ENCODE measurements at places on chromosomes 6 and 20.

DNA sequence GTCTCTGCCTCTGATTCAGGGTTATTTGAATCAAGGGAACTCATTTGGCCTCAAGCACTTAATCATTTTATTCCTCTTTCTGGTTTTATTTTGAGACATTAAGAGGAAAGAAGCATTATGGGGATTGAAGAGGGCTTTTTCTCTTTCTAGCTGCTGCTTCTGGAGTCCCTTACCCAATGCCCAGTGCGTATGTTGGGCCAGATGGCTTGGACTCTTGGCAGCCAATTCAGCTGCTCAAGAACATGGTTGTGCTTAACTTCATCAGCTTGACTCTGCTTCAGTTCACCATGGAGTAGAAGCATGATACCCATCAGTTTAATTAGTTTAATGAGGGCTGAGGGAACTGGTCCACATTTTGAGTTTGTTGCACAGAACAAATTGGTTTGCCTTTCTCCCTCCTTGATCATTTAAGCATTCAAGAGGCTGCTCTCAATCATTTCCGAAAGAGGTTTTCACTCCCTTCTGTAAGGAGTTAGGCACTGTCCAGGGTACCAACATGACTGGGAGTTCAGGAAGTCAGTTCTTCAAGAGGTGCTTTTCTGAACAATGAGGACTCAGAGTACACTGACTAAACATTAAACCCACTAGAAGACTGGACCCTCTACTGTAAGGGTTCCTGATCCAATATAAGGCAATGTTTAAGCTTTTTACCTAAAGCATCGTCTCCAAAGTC, 14.6 kb downstream of the PDYN start:
- no peak for DNase-seq

- DNase-seq: no peak
Measured at GRCh38 chr6:21023210-21023609, 489.0 kb downstream of the CDKAL1 start.

DNA sequence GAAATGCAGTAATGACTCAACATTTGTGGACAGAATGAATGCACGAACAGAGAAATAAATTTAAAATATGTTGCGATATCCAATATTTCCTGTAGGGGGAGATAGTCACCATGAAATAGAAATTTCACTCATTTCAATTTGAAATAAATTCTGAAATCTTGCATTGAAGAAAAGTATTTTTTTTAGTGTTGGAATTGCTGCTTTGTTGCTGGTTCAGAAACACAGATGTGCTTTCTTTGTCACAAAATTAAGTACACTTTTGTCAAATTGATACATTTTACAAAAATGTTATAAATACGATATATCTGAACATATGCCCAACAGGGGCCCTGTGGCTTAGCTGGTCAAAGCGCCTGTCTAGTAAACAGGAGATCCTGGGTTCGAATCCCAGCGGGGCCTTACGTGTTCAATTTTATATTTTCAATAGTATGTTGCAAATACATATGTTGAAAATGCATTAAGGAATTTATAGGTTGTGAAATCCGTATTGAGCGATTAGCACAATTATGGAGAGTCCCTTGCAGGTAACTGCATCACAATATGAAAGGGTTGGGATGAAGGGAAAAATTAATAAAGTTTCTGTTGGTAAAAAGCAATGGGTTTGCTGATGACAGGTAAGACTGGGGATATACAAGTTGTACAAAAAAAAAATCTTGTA, 85.4 kb upstream of the PRSS16 start:
- peak; percentile 55 for DNase-seq

GRCh38 chr6:25179051-25179778, 100.0 kb upstream of the CARMIL1 start:
- DNase-seq: no peak

- no peak for DNase-seq
Measured at GRCh38 chr6:144055121-144055931, 40.0 kb downstream of the SF3B5 start.

DNA sequence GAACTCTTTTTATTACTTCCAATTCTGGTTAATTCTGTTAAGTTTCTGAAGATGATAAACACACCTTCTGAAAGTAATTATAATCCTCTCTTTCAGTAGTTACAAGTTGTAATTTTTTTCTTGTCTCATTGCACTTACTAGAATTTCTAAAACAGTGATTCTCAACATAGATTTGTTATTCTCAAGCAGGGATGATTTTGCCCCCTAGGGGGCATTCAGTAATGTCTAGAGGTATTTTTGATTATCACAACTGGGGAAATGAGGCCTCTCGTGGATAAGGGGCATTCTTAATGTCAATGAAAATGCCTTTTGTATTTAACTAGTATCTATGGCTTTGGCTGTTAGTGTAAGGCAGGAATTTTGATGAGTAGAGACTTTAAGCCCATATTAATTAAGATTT, 39.4 kb upstream of the MAFB start:
- DNase-seq: no peak

DNA sequence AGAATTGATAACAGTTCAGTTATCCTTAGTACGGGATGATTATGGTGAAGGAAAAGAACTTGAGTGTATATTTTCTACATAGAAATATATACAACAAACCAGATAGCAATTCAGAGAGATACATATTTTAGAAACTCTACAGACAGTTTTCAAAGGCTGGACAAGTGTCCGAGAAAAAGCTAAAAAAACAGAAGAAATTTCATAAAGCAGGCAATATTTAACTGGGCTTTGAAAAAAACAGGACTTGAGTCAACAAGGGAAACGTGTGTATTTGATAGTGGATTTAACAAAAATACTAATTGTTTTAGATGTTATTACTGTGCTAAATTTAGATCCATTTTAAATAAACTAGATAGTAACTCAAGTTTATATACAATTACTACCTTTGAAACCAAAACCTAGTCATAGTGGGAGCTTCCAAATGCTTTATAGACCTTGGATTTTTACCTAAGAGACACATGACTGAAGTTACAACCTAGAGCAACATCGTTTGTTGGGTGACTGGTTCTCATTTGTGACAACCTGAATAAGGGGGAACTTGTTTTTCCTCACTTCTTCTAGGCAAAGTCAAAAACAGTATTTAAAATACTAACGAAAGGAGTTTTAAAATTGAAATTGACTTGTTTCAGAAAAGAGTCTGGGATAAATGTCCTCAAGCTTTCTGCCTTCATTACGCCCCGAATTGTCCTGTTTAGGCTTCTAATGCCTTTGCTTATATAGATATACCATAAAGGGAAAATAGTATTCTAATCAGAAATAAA, 116.7 kb upstream of the PRSS16 start:
- DNase-seq: no peak

GRCh38 chr6:69795469-69796072, 1.2 kb downstream of the LMBRD1 start:
- no peak for DNase-seq

DNA sequence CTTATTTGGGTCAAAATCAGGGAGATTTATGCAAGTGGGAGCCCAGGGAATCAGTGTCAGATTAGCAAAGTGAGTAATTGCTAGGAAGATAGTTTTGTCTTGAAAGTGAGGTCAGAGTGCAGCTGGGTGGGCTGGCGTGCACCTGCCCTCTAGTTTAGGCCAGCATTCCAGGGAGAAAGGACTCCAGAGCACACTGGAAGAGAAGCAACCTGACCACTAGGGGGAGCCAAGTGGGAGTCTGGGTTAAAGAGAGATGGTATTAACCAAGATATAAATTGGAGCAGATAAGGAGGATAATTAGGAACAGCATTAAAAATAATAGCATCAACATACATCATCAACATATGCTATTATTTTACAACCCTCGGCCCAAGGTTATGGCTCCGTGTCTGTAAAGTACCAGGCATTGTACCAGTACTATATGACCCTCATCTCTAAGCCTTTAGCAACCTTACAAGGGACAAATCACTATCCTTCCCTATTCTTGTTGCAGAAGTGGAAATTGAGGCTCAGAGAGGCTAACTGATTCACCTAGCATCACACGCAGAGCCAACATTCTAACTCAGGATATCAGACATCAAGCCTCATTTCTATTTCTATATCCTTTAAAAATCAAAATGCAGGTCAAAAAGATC, 57.8 kb downstream of the SLC2A10 start:
- DNase-seq: peak; percentile 54

- no peak for DNase-seq
Measured at GRCh38 chr6:168026925-168027324, 29.5 kb downstream of the KIF25 start.

GRCh38 chr6:168735268-168735949, 294.4 kb downstream of the SMOC2 start:
- DNase-seq: no peak

DNA sequence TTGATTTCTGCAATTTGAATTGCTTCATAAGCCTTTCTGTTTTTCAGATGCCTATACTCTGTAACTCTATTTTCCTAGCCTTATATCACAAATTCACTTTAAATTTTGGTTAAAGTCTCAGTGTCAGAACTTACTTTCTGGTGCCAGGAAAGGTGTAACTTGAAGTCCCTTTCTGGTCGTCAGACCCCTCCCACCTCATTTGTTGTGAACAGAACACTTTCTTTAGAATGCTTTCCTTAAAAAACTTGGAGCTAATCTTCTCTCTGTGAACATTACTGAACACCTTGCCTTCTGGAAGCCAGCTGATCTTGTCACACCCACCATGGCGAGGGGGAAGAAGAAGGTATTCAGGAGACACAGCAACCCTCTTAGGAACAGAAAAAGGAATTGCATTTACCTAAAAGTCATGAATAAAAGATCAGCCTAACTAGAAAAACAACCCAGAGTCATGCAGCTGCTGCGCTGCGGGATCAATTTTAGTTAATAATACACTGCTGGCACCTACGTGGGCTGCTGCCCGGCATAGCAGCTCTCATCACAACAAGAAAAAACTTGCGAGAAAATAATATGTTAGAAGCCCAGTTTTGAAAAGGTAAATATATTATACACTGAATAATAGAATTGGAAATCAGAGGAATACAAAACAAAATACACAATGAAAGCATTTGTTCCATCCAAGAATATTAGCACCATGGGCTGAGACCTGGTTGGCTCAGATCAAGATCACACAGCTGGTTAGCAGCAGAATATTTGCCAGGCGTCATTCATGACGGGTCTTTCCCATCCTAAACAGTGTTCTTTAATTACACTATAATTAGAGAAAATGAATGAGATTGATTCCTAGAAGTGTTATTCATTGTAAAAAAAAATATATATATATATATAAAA, 5.8 kb upstream of the FAM217A start:
- DNase-seq: no peak

DNA sequence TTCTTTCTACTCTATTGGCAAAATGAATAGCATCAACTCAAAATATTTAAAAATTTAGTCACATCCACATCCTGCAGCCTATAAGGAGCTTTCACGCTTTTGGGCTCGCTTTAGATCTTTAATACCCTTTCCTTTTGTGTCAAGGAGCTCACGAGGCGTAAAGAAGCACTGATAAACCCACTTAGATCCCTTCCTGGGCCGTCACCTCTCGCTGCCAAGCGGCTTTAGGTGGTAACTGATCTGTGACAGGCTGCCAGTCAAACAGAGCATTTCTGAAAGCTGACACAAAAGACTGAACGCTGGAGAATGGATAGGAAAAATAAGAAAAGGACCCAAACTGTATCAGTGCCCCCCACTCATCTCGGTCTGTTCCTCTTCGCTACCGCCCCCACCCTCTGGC, 385.7 kb upstream of the MMS22L start:
- DNase-seq: no peak

DNA sequence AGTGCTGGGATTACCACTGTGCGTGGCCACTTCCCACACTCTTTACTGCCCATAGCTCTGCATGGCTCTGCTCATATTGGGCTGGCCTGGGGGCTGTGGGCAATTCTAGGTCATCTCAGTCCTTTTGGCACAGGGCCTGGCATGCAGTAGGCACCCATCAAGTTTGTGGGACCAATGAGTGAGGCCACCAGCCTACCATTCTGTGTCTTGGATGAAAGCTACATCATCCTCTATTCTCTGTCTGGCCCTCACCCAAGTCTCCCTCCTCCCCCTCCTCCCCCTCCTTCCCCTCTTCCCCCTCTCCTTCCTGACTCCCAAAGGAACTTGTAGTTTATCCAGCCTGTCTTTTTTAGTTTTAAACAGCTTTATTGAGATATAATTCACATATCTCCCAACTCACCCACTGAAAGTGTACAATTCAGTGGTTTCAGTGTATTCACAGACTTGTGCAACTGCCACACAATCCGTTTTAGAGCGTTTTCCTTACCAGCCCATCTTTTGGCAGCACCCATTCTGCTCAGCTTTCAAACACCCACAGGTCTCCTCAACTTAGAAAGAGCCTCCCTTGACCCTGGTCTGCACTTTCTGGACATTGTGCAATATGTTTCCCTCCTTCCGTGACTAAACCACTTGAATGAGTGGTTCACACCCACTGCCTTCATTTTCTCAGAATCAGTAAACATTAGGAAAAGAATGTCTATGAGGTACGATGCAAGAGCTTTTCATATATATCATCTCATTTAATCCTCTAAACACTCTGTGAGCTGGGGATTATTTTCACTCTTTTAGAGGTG, 21.5 kb upstream of the MRPS18A start:
- peak; percentile 58 for DNase-seq

- no peak for DNase-seq
Measured at GRCh38 chr6:136627191-136627590, 77.0 kb upstream of the MAP7 start.

DNA sequence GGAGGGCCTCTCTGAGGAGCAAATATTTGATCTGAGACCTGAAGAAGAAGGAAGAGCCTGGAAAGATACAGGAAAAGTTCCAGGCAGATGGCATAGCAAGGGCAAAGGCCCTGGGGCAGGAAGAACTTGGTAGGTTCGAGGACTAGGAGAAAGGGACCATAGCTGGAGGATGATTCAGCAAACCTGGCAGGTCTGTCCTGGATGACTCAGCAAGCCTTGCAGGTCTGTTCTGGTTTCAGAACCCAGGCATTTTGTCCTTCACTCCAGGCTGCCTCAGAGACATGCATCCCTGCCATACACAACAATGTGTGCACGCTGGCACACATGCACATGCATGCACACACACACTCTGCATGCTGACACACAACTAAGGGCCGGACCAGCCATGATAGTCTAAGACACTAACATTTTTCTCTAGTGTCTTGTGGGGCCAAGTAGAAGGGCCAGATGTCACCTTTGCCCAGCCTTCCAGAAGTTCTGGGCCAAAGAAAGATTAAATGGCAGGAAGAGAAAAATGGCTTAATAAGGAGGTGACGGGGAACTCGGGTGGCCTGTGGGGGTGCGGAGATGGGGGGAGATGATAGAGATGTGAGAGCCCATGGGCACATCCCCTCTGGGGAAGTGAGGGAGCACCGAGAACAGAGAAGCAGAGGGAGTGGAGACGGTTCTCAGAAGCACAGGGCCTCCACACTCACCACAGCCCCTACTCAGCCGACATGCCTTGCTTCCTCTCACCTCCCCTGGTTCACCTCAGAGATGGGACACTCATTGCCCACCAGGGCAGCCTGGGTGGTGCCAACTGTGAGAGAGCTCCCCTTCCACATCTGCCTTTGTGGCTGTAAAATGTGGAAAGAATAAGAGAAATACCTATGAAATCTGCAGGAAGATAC, 15.4 kb upstream of the TRIB3 start:
- peak; percentile 66 for DNase-seq

All from K562 (cell line).